ENCODE measurements at places on chromosomes 13 and 19. TPM values are rescaled to one million over a fixed set of nuclear protein-coding genes. Genes with fewer than 3 reads are reported as not detected.

RYR1 gene
- 0.71 TPM for polyA plus RNA-seq

WTIP gene
- polyA plus RNA-seq, result not detected

ZNF100 gene
- polyA plus RNA-seq, result 8.0 TPM

CEACAM16 gene
- not detected for polyA plus RNA-seq

- peaks cover 18% of the 10 kb centered on the region for H3K36me3 ChIP-seq
- no peak overlapping the region for H3K4me3 ChIP-seq
- H3K27me3 ChIP-seq, result no peaks in the 10 kb centered on the region
Measured at GRCh38 chr13:50012396-50013169, 2.7 kb upstream of the KCNRG start.

GRCh38 chr13:113742000-113742441 lies 17.0 kb upstream of the TMEM255B start:
- H3K36me3 ChIP-seq, result no peaks in the 10 kb centered on the region
- no peak overlapping the region for H3K27ac ChIP-seq
- H3K27me3 ChIP-seq, result peaks cover 35% of the 10 kb centered on the region
- DNase-seq, result peak; percentile 25
- H3K4me3 ChIP-seq, result no peak overlapping the region
- peaks cover 23% of the 10 kb centered on the region for H3K4me1 ChIP-seq

DNA sequence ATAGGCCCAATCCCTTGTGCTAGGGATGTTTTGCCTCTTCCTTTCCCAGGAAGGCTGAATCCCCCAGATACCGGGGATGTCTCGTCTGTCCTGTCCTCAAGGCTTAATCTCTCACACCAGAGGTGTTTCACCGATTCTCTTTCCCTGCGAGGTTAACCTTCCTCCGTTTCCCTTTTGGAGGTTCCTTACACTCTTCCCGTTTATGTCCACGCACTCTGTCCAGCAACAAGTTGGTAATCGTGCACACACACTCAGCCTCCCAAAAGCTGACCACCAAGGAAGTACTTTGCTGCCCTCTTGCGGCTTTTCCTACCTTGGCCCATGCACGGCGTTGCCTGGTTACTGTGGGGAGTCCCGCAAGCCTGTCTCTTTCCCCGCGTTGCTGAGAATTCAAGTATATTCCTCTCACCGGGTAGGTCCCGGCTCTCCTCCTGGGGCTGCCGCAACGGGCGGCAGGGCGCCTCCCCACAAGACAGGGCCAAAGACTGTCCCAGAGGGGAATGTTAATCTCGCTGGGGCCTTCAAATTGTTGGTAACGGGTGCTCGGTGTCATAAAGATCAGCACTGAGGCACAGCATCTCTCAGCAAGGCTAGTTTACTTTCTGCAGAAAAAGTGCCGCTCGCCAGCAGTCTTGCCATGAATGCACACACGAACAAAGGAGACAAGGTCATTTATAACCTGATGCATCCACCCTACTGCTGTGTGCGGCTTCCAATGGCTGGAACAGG lies 36.7 kb upstream of the CD177 start:
- H3K4me3 ChIP-seq, result no peak overlapping the region
- H3K36me3 ChIP-seq, result no peaks in the 10 kb centered on the region
- H3K4me1 ChIP-seq, result no peaks in the 10 kb centered on the region
- H3K27ac ChIP-seq, result no peak overlapping the region

DNA sequence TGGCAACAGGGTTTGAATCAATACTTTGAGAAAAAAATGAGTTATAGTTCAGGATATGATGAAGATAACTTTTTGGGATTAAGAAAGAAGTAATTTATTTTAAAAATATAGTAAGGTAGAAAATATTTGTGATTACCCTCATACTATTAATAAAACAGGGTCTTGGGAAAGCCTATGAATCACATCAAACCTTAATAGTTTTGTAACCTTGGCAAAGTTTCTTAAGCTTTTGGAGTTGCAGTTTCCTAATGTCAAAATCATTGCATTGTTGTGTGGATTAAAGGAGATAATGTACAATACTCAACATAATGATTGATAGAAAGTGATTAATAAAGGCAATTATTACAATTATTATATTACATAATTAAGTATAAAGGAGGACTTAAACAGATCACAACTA lies 149.0 kb downstream of the LMO7 start:
- H3K4me3 ChIP-seq, result no peak overlapping the region
- DNase-seq, result no peak
- H3K27me3 ChIP-seq, result no peaks in the 10 kb centered on the region
- H3K27ac ChIP-seq, result no peak overlapping the region
- H3K4me1 ChIP-seq, result no peaks in the 10 kb centered on the region
